ENCODE measurements at places on chromosomes 12 and 14.
A peak's percentile ranks its signal among the peaks of the same experiment; 100 is the strongest.

GRCh38 chr12:108214486-108214885, 85.4 kb downstream of the WSCD2 start:
- DNase-seq, result no peak

DNA sequence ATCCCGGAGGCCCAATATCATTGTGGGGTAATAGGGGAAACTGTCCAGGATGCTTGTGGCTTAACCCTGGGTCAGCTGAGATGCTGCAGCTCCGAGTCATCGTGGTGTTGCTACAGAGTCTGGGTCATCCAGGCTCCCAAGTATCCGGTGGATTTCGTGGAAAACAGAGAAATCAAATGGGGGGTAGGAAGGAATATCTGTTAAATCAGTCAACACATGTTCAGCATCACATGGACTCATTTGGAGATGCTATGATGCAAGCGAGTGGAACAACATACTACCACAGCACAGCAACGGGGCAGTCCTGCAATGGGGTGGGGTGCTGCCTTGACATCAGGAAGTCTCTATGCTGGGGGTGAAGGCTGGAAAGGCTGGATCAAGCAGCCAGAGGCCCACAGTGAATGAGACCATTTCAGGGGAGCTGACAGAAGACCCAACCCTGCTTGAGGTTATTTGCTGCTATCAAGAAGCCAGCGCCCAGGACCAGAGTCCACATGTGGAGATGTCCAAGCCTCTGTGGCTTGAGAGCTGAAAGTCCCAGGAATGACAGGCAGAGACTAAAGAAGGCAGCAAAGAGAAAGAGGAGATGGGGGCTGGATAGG, 22.9 kb downstream of the VDR start:
- peak; percentile 97 for DNase-seq

DNA sequence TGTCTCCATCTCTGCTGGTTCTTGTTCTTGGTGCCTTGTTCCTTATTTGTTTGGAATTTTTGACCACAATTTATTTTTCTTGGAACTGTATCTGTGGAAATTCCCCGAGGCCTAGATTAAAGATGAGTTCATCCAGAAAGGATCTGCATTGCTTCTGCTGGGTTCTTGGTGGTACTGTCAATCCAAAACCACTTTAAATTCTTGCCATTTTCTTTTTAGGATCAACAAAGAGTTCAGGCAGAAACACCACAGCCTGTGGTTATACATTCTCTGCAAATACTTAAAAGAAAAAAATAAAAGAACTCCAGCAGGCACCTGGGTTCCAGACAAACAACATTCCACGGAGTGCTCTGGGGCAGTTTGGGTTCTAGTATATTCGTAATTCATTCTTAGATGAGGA, 6.0 kb upstream of the VAMP1 start:
- peak; percentile 63 for DNase-seq

- no peak for DNase-seq
Measured at GRCh38 chr12:112317481-112317880, 64.8 kb downstream of the HECTD4 start.

- no peak for DNase-seq
Measured at GRCh38 chr14:45140661-45141187, 5.0 kb downstream of the FANCM start.

- no peak for DNase-seq
Measured at GRCh38 chr12:8605057-8605456, 7.6 kb downstream of the AICDA start.

- no peak for DNase-seq
Measured at GRCh38 chr14:69582829-69583228, 8.2 kb upstream of the CCDC177 start.

DNA sequence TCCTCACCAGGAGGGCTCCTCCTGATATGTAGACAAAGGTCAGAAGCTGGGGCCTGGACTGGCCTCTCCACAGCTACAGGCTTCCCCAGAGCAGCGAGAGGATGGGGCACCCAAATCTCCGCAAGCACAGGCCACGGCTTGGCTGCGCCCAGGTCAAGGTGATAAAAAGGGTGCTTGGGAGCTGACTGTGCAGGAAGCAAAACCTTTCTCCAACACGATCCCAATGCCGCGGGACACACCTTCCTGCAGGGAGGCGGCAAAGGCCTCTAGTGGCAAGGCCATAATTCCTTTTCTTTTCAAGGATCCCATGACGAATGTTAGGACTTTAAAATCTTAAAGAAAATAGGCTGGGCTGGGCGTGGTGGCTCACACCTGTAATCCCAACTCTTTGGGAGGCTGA, 13.6 kb downstream of the ITPK1 start:
- DNase-seq, result no peak

GRCh38 chr12:96822641-96823040, 84.4 kb upstream of the NEDD1 start:
- DNase-seq, result no peak

DNA sequence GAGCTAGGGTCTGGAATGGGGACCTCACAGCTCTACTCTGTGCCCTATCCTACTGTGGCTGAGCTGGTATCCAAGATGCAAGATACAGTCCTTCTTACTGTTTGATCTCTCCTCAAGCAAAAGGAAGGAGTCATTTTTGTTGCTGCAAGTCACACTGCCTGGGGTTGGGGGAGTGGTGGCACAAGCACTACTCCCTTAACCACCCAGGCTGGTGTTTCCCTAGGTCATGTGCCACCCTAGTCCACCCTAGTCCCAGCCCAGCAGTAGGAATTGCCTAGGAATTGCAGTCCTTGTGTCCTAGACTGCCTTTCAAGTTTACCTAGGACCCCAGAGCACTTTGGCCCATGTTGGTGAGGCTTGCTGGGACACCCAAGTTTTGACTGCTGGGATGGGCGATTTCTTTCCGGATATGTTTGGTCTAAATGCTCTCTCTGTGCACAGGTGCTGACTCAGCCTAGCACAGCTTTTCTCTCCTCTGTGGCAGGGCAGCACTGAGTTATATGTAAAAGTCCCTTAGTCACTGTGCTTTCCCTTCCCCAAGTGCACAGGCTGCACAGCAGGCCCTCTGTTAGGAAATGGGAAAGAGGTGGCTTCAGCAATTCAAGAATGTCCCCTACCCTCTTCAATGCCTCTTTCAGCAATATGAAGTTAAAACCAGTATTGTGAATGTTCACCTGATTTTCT, 54.9 kb downstream of the SLC6A15 start:
- no peak for DNase-seq

- no peak for DNase-seq
Measured at GRCh38 chr12:24596768-24597388, 352.0 kb downstream of the BCAT1 start.

- no peak for DNase-seq
Measured at GRCh38 chr12:91230841-91231240, 48.2 kb upstream of the DCN start.

DNA sequence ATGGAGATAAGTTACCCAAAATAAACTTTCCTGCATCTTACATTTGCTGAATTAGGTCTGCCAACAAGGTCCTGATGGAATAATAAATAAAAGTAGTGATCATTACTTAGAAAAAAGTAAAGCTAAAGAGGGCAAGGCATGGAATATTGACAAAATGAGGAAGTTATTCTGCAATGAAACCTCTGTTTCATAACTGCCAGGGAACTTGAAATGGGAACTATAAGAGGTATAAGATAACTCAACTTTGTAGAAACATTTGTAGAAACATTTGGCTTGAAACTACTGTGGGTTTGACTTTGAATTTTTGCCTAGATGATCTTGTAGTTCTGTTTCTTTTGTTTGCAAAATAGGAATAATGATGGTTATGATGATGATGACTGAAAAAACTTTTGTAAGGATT, 18.7 kb upstream of the YBX3 start:
- no peak for DNase-seq

GRCh38 chr12:25734529-25735180, 181.6 kb upstream of the LMNTD1 start:
- no peak for DNase-seq

- DNase-seq, result no peak
Measured at GRCh38 chr12:101775816-101776215, 36.6 kb upstream of the SYCP3 start.

- no peak for DNase-seq
Measured at GRCh38 chr12:49505672-49506071, 33.2 kb upstream of the KCNH3 start.

DNA sequence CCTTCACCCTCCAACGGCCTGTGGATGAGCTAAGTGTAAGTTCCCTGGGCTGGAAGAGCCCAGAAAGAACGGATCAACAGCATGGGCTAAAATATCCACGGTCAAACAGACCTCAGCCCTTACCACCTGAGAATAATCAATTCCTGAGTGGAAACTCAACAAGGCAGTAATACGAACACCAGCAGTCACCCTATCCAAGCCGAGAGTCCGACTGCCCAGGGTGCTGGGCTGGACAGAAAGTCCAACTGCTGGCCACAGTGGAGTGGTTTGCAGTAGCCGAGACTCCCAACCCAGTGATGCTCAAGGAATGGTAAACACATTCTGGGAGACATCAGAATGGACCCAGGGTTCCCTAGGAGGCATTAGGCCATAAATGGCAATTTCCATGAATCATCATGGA, 36.8 kb downstream of the ANO2 start:
- DNase-seq, result no peak

DNA sequence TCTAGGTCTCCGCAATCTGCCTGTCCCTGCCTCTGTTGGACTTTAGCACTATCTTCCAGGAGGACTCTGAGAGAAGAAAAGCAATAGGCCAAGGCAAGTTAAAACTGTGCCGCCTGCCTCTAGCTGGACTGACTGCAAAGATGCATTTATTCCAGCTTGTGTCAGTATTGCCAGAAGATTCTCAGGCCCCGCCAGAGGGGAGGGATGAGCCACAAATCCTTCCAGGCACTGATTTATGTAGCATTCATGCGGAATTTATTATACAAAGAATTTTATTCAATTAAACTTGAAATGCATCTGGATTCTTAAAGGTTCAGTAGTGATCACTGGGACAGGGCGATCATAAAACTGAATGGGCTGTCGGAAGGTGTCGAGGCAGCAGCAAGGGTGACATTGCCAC, 19.8 kb downstream of the MMAB start:
- no peak for DNase-seq

GRCh38 chr12:104443008-104443407, 13.7 kb upstream of the CHST11 start:
- no peak for DNase-seq

GRCh38 chr14:53432378-53432802, 279.3 kb upstream of the DDHD1 start:
- DNase-seq, result no peak

GRCh38 chr12:124024263-124024678, 51.3 kb downstream of the ZNF664 start:
- no peak for DNase-seq

DNA sequence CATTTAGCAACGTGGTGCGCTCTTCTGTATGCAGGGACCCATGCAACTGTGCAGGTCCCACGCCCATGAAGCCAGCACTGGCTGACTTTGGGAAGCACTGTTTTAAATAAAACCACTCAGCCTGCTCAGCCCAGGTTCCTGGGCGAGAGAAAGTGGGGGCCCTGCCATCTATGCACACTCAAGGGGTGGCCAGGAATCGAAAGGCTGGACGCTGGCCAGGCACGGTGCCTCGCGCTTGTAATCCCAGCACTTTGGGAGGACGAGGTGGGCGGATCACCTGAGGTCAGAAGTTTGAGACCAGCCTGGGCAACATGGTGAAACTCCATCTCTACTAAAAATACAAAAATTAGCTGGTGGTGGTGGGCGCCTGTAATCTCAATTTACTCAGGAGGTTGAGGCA, 179.9 kb upstream of the TBX3 start:
- DNase-seq, result no peak

GRCh38 chr14:93712838-93713724, 75.2 kb downstream of the PRIMA1 start:
- no peak for DNase-seq

- DNase-seq, result no peak
Measured at GRCh38 chr12:88934163-88934747, 354.0 kb upstream of the KITLG start.

GRCh38 chr12:100908501-100908900, 113.9 kb downstream of the ANO4 start:
- DNase-seq, result no peak

DNA sequence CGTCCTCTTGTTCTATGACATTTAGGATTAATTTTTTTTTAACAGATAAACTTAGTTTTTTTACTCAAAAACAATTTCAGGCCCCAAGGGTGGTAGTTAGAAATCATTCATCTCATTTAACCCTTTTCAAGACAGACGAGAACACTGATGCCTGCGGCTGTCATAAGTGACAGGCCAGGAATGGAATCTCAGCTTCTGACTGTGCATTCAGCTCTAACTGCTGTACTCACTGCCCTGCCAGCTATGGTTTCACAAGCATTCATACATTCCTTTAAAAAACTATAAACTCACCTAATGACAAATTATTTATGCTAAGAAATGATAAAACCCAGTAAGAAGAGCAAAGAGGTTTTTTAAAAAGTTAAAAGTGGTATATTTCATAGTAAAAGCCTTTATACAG, 8.8 kb downstream of the DENND5B start:
- no peak for DNase-seq

DNA sequence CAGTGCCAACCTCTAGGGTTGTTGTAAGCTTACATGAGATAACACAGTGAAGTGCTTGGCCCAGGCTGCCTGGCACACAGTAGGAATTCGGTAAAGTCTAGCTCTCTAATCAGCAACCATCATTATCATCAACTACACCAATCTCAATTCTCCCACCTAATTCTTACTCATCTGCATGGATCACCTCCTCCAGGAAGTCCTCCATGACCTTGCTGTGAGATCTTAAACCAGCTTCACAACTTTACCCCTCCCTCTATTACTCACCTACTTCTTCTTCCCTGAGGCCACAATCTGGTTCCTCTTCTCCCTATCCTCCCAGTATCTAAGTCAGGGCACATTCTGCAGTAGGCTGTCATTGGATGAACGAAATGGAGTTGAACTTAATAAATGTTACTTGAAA, 67.3 kb downstream of the GSC start:
- DNase-seq, result no peak

GRCh38 chr14:91899806-91900205, 32.5 kb upstream of the TC2N start:
- DNase-seq, result no peak

DNA sequence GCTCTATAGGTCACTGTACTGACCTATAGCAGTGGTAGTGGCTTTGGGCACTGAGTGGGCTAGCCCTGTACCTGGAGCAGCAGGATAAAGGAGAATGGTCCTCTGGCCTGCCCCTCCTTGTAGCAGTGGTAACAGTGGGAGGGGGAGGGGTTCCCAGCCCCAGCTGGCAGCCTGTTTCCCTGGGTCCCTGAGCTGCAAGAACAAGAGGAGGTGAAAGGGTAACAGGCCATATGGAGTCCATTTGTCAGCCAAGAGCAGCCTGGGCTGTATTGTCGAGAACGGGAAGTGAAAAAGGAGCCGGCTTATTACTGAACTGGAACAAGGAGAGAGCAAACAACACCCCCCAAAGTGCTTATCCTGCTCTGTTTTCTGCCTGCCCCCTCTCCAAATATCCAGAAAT, 73.8 kb upstream of the SRSF5 start:
- no peak for DNase-seq

DNA sequence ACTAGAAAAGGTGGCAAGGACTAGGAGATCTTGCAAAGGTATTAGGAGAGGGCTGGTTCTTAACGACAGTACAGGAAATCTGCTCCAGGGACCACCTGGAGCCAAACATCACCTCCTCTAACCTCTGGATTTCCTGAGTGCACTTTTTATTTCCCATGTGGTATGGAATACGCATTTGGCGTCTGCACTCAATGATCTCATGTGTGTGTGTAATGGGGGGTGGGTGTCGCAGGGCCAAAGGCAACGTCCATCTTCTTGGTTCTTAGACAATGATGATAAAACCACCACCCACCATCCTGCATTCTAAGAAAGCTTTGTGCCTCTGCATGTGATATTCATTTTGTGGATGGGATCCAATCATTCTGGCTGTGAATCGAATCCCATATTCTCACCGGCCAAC, 68.8 kb downstream of the CLMN start:
- no peak for DNase-seq

- DNase-seq, result no peak
Measured at GRCh38 chr14:74491956-74492775, 939 bp downstream of the NPC2 start.

All from AG04449 (cell line).